NCI-H187 (cell line): ENCODE measurements at places on chromosomes 2 and 18.

GRCh38 chr2:54618646-54619565 lies 104.6 kb upstream of the EML6 start:
- DNase-seq, result no peak

- no peak for DNase-seq
Measured at GRCh38 chr18:32346671-32347070, 124.0 kb downstream of the GAREM1 start.

DNA sequence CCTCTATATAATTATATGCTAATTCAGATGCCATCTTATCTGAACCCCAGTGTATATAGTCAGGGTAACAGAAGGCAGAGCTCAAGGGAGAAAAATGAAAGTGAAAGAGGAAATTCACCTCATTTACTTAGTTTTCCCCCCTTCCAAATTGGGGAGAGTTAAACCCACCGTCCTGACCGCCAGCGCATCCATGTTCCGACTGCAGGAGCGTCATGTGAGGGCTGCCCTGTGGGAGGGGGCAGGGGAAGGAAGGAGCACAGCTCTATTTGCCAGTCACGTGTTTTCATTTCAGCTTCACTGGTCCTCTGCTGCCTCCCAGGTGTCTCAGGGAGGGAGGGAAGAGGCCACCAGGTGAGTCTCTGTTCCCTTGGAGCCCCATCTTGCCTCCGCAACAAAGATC lies 13.2 kb downstream of the CNNM4 start:
- peak; percentile 14 for DNase-seq

DNA sequence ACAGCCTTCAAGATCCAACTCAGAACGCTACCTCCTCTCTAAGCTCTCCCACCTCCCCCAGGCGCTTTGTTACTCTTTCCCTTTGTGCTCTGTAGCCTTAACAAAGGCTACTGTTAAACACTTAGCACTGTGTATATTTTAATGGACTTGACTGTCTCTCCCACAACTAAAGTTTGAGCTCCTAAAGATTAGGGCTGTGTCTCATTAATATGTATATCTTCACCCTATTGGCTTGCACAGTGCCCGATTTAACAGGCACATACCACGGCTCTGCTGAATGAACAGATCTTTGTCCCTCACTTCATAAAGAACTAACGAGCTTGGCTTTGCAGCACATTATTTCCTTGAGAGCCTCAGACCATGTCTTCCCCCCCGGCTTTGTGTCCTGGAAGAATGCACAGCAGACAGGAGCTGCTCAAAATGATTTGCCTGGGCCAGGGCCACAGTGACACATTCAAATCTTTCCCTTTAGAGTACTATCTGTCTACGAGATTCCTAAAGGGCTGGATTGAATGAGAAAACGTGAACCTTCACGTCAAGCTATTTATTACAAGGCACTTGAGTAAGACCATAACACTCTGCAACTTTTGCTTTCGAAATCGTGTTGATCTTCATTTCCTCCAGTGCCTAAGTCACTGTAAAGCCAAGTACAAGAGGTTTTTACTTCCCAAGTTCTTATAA lies 22.1 kb downstream of the ABHD3 start:
- no peak for DNase-seq
